Glutamatergic neuron (in vitro differentiated cells): ENCODE measurements at places on chromosomes 3 and 15. TPM values are rescaled to one million over a fixed set of nuclear protein-coding genes. Genes with fewer than 3 reads are reported as not detected.

DNA sequence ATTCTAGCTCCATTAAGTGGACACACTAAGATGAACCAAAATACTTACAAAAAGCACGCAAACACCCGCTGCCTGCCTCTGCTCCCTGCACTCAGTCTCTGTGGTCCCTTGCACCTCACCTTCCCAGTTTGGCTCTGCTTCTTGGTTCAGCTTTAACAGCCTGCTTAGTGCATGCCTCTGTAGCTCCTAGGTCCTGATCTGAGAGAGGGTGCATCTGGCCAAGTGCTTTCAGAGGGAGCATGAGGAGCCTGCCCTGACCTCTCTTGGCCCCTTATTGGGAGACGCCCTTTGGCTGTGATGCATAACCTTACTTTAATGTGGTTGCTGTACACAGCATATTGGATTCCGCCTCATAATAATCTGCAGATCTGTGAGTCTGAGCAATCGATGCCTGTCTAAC is 21.2 kb upstream of the ATP10A start:
- no peak for DNase-seq

Gene CLDND1
- 164 TPM for total RNA-seq

Gene AQP9
- total RNA-seq, result not detected

GRCh38 chr15:80173022-80173759 is 20.4 kb downstream of the FAH start:
- peak; percentile 80 for DNase-seq

GRCh38 chr3:70754314-70754713 is 441.9 kb upstream of the MDFIC2 start:
- DNase-seq, result no peak

Gene ASB14
- not detected for total RNA-seq

DNA sequence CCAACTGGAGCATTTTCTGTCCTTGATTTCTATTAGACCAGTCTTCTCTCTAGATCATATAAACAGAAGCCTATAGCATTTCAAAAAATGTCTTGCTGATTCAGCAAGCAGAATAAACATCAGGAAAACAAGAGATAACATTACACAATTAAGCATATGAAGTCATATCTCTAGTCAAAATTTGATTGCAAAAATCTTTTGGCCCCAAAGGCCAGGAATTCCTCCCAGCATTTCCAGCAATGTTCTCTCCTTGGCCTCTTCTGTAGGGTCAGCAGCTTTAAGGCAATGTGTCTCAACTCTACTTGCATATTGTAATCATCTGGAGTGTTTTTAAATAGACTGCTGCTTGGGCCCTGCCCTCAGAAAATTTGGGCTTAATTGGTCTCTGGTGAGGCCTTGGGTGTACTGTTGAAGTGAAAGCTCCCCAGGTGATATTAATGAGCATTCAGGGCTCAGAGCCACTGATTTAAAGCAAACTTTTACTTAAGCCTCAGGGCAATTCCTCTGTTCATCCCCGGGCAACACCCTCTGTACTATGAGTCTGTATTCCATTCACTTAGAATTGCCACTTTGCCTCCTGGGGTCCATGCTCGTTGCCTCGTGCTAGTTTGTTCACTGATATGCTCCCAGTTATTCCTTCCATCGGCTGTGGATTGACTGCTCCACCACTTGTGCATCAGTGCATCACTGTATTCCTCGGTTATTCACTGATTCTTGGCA is 1072.6 kb downstream of the ROBO2 start:
- DNase-seq, result no peak

DNA sequence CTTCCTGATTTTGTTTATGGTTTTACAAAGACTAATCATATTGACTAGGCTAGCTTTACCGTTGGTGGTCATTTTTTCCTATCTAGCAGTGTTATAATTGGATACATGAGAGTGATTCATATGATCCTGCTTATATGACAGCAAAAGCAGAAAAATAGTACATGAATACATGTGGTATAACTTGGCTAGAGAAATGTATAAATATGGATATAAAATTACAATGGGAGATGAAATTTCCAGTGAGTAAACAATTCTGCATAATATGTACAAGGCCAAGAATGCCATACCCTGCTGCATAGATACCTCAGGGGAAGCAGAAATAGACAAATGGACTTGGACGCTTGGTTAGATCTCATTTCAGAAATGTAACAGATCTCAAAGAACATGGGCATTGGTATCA is 103.1 kb downstream of the DTWD1 start:
- DNase-seq, result no peak

- DNase-seq, result no peak
Observed at GRCh38 chr15:100100926-100101325, 240.8 kb downstream of the ADAMTS17 start.

Gene GLDN
- 0.56 TPM for total RNA-seq

GRCh38 chr3:191263850-191264249 is 64.8 kb downstream of the OSTN start:
- no peak for DNase-seq

DNA sequence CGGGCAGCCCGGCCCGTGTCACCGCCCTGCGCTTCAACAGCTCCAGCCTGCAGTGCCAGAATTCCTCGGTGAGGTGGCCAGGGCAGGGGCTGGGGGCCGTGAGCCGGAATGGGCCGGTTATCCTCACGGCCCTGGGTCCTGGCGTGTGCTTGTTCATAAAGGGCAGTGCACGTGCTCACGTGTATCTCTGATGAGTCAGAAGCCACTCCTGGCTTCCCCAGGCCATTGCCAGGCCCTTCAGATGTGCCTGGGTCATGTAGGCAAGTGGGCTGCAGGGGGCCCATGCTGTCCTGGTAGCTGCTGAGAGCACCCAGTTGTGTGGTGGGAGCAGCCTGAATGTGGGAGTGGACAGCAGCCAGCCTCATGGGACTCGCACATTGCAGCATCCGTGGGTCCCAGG is 29.2 kb downstream of the PLXNA1 start:
- no peak for DNase-seq

GRCh38 chr3:120357807-120358206 is 8.7 kb upstream of the LRRC58 start:
- DNase-seq, result no peak

DNA sequence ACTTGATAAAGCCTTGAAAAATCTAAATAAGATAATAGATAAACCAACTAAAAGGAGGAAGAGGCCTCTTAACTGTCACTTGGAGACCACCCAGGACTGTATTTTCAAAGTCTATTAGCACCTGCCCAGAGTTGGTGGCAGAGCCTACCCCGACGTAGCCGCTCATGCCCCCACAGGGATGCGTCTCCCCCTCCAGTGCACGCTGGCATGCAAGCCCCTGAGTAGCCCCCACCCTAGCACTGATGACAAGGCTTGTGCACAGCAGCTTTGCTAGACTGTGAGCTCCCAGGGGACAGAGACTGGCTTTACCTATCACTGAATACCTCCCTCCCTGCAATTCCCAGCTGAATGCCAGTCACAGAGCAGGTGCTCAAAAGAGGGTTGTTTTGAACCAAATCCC is 54.1 kb upstream of the HES1 start:
- no peak for DNase-seq

Gene GPR171
- total RNA-seq, result not detected

DNA sequence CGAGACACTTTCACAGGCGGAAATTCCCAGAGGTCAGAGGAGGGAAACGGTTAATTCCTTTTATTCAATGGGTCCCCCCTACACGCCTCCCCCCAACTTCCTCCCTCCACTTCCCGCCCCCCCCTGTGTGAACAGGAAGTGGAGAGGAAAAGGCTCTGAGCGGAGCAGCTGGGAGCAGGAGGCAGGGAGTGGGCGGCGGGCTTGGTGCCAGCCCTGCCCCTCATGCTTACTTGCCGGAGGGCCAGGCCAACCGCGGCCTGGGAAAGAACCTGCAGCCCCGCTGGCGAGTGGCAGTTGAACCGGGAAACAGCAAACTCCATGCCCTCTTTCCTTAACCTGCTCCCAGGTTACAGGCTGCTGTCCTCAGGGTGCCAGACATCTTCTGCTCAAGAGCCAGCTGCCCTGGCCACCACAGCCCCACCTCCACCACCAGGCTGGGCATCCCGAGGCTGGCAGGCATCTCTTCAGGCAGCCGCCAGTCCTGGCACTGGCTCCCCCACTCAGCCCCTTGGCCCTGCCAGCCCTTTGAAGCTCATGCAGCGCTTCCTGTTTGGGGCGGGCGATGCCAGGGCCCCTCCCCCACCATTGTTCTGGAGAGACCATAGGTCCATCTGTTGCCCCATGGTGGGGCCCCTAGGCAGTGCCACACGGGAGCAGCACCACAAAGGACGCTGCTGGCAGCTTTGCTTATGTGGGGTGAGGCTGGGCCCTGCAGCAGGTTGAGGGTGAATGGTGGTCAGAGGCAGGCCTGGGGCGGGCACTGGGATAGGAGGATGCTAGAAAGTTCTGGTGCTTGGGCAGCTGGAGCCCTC is 12.9 kb downstream of the VPS18 start:
- no peak for DNase-seq

GRCh38 chr15:65998486-65998885 is 129.2 kb downstream of the RAB11A start:
- no peak for DNase-seq

Gene TMEM266
- total RNA-seq, result 1.3 TPM

Gene RMDN3
- total RNA-seq, result 37.1 TPM

DNA sequence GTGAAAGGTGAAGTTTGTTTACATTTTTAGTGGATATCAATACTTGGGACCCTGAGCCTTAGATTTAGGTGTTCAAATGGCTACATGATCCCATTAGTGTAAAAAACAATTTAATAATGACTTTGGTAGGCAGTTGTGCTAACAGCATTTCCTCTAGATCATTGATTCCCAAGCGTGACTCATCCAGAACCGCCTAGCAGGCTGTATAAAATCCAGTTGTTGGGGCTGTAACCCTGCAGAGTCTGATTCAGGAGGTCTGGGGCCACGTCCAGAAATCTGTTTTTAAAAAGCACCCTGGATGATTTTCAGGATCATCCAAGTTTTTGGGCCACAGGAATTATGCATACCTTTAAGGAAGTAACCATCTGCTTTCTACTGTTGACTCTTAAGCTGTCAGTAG is 156.4 kb downstream of the TP63 start:
- DNase-seq, result no peak

GRCh38 chr15:40499931-40500330 is 29.1 kb downstream of the CHST14 start:
- DNase-seq, result no peak

Gene LDHAL6B
- not detected for total RNA-seq

DNA sequence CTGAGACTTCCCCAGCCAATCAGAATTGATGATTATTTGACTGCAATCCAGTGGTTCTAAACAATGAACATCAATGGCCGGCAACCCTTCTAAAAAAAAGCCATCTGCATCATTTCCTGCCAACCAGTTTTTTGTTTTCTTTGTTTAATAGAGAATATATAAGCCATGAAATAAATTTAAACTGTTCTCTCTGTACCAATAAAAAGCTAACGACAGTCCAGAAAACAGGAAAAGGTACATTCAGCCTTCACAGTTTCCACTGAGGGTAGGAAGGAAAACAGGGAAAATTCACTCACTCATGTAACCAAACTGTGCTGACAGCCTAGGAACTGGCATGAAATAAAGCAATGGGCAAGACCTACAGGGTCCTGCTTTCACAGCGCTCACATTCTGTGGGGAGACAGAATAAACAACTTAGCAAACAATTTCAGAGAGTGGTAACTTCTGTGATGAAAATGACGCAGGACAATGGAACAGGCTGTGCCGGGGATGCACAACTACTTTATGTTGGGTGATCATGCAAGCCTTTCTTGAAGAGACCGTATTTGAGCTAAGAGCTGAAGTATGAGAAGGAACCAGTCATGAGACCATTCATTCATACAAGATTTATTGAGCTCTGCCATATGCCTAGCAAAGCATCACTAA is 630.1 kb downstream of the MAGI1 start:
- DNase-seq, result no peak

GRCh38 chr3:188798556-188799145 is 373.1 kb upstream of the TPRG1 start:
- no peak for DNase-seq

DNA sequence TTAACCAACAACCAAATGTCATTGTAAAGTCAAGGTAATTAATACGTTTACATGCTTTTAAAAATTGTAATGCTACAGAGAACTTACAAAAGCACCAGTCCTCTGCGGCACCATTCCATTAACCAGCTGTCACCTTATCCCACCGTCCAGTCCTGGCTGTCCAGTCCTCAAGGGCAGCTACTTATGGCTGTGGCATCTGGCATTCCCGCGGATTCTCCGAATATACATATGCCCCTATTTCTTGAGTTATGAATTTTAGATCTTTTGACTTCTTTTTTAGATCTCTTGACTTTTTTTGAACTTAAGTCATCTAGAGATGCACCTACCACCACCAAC is 382 bp upstream of the POMGNT2 start:
- DNase-seq, result peak; percentile 49

Gene SYNPR
- total RNA-seq, result 6.1 TPM

DNA sequence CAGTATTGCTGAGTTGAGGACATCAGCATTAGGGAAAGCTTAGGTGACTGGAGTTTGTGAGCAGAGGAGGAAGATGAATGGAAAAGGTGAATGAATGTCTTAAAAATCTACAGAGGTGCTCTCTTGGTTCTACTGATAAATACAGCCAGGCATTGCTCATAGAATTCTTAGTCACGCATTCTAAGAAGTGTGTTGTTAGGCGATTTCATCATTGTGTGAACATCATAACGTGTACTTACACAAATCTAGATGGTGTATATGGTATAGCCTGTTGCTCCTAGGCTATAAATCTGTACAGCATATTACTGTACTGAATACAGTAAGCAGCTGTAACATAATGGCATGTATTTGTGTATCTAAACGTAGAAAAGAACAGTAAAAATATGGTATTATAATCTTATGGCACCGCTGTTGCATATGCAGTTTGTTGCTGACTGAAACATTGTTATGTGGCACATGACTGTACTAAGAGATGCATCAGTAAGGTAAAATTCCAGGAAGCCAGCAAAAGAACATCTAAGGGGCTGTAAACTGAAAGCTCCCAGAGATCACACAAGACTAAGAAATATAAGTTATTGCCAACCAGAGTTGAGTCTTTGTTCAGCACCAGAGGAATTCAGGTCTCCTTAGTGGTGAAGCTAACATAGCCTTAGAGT is 42.9 kb upstream of the ASB14 start:
- DNase-seq, result no peak

Gene CELF6
- total RNA-seq, result 4.1 TPM

Gene EFHB
- total RNA-seq, result 0.76 TPM

GRCh38 chr3:168803536-168803935 is 707.8 kb upstream of the GOLIM4 start:
- no peak for DNase-seq

GRCh38 chr15:49686599-49686998 is 65.8 kb downstream of the DTWD1 start:
- no peak for DNase-seq

Gene MRPS22
- total RNA-seq, result 28.7 TPM

DNA sequence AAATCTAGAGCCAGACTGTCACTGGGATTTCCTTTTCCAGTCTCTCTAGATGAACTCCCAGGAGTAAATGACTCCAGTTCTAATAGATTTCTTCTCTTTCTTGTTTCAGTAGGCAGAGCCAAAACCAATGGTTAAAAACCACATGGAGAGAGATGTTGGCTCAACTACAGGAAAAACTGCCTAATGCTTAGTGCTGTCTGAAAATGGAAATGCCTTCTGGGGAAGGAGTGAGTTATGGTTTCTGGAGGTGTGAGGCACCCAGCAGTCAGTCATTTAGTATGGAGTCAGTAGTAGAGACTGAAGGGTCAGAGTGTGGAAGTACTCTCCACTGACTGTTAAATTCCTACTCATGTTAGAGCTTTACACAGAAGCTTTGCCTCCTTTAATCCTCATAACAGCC is 136.7 kb downstream of the CCNL1 start:
- DNase-seq, result no peak
